Activated T-helper 1 cell treated with anti-CD3 and anti-CD28 coated beads, Interleukin-2, amount 50 U/mL, for 16 hours (primary cell): ENCODE measurements at places on chromosomes 2 and 18.

DNA sequence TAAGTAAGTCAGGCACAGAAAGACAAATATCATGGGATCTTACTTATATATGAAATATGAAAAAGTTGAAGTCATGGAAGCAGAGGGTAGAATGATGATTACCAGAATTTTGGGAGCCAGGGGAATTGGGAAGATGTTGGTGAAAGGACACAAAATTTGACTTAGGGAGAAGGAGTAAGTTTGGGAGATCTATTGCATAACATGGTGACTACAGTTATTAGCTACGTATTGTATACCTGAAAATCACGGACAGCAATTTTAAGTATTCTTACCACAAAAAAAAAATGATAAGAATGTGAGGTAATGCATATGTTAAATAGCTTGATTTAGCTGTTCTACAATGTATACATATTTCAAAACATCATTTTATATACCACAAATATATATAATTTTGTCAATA lies 94.2 kb upstream of the COL5A2 start:
- no peak for DNase-seq

GRCh38 chr18:39414009-39414700 lies 1848.6 kb upstream of the CELF4 start:
- DNase-seq: no peak

- DNase-seq: no peak
These were observed 94.1 kb upstream of the CD302 start for GRCh38 chr2:159891917-159892730.

- no peak for DNase-seq
These were observed 167.1 kb downstream of the RPRM start for GRCh38 chr2:153311432-153311831.

DNA sequence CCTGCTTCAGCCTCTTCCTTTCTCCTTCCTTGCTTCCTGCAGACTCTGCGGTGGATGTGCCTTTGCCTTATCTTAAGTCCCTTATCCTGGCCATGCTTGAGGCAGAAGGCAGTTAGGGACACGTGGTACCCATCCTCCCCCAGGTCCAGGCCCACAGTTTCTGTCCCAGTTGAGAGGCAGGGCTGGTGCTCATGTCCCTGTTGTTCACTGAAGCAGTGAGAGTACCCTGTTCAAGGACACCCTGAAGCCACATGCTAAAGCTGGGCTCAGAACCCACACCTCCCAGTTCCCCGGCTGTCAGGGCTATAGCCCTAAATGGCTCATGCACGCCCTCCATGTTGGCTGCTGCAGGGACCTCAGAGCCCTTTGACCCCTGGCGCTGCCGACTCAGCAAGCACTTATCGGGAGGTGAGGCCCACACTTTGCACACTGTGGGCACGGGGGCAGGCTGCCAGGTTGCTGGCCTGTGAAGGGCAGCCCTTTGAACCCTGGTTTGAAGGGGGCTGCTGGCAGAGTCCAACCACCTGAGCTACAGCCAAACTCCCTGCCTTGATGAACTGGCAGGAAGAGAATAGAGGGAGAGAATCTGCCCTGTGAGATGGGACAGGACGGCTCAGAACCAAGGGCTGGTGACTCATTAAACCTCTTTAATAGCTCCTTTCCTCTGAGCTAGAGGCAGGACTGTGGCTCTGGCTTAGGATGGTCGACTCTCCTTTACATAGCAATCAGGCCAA lies 6.3 kb downstream of the KHK start:
- DNase-seq: no peak

- no peak for DNase-seq
These were observed 17.1 kb upstream of the CNNM3 start for GRCh38 chr2:96798733-96799622.

- DNase-seq: no peak
These were observed 266.9 kb upstream of the DSEL start for GRCh38 chr18:67783196-67783946.

DNA sequence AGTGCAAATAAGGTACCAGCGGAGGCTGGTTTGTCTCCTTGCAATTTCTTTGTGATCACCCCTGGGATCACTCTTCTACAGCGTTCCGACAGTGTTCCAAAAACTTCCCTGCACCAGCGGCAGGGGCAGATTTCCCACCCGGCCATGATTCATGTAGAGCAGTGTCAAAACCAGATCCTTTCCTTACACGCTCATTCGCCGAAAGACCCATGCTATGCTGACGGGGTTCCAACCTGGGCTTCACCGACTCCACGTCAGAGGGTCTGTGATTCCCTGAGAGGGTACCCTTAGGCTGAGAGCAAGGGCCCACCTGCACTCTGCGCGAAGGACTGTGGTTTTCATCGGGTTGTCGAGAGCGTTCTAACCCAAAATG lies 423 bp upstream of the TTC27 start:
- no peak for DNase-seq

DNA sequence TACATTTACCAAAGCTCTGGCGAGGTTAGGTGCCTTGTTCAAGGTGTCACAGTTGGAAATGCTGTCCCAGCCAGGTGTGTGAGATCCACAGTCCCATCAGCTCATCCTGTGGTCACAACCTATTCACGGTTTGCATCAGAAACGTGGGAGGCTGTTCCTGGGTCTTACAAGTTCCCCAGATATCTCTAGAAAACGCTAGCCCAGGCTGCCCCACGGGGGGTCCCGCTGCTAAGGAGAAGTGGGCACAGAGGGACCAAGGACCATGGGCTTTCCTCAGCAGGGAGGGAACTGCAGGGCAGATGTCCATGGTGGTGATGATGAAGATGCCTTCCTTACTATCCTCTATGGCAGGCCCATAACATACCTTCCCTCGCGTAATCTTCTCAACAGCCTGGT lies 649 bp downstream of the FECH start:
- no peak for DNase-seq

DNA sequence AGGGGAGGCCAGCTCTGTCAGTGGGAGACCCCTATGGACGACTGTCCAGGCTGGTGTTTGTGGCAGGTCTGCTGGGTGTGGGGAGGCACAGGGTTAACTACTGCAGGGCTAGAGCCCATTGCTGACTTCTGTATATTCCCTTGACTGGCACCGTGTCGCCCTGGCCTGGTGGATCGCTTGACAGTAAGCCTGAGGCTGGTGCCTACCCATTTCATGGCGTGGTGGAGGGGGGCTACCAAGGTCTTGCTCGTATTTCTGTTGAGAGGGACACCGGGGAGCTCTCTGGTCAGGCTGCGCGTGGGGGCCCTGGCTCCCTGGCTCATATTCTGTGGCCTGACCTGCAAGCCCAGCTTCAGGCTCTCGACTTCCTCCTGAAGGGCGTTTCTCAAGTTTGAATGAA lies 119.7 kb downstream of the ACOXL start:
- DNase-seq: no peak

DNA sequence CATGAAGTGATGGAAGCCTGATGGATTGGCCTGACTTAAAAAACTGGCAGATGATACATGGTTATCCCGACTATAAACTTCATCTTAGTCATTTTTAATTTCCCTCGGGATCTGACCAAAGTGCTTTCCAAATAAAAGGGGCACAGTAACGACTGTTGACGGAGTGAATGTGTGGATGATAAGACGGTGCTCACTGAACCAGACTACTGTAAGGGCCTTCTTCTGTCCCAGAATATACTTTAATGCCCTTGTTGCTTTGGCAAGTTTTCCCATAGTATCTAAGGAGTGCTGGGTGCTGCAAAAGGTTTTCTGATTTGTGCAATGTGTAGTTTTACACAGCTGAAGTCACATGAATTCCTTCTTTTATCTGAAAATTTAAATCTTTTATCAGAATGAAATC lies 373.5 kb downstream of the DSEL start:
- no peak for DNase-seq

DNA sequence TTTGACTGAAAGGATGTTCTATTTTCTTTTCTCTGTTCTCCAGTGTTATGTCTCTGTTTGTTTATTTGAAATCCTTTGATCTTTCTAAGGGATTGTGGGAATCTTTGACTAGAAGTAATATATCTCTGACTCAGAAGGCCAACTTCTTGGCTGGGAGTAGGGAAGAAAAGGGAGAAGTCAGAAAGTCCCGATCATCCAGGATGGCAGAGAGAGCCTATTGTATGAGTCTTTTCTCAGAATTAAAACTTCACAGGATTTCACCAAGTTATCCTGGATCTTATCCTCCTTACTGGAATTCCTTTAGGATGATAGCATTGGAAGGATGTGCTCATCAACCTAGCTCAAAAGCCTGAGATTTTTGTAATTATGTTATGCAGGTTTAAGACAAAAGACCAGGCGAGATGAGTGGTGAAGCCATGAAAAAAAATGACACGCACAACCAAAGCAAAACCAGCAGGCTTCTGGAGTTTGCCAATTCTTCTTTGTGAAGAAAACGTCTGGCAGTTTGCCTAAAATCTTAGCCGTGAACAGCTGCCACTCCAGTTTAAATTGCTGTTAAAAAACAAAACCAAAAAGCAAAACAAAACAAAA lies 383.6 kb upstream of the SMIM21 start:
- DNase-seq: no peak

DNA sequence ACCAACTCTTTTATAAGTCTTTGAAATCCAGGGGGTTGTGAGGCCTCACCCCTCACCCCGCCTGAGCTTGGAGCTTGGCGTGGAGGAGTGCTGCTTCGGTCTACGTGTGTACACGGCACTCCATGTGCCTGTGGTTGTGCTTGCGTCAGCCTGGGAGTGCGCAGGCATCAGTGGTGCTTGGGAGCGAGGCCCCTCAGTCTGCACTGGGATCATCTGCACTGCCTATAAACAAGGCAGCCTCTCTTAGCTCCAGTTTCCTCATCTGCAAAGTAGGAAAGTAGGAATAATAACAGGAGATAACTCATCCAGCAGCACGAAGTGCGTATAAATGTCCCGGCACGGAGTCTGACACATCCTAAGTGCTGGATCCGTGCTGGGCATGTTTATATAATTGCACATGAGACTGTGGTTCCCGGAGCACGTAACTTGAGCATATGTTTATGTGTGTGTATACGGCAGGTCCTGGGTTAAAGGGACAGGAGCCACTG lies 1.2 kb downstream of the GYPC start:
- no peak for DNase-seq

DNA sequence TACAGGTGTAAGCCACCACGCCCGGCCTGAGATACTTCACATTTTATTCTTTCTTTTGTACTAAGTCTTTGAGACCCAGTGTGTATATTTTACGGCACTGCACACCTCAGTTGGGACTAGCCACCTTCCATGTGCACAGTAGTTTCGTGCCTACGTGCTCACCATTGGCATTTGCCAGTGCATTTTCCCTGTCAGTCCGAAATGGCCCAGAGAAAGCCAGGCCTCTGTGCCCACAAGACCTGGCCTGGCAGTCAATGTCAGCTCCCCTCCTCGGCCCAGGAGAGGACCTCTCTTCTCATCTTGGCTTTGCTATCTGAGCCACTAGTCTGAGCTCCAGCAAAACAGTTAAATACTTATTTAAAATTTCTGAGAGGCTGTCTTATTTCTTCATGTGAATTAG lies 147.8 kb upstream of the KLHL29 start:
- DNase-seq: no peak

- DNase-seq: no peak
These were observed 23.8 kb downstream of the FAP start for GRCh38 chr2:162219426-162219825.

- DNase-seq: no peak
These were observed 7.5 kb downstream of the NEU2 start for GRCh38 chr2:233039846-233040530.

GRCh38 chr2:109171444-109172334 lies 42.7 kb downstream of the SH3RF3 start:
- no peak for DNase-seq

GRCh38 chr2:231393149-231394131 lies 2.1 kb upstream of the B3GNT7 start:
- DNase-seq: no peak

DNA sequence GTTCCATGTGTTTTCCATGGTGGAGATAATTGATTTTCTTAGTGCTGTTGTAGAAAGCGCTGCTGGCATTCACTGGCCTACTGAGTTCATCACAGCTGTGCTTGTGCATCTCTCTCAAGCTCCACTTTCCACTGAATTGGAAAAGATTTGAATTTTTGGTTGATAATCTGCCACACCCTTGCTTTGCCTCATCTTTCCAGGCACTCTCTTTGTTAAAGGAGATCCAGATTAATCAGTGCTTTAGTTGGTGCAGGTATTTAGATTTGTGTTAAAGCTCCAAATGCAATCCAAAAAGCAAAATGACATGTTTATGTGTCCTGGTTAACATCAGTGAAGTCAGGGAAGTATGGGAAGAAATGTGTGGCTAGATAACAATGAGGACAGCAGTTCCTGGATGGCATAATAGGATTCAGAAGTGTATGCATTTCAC lies 2.7 kb upstream of the COL3A1 start:
- no peak for DNase-seq

DNA sequence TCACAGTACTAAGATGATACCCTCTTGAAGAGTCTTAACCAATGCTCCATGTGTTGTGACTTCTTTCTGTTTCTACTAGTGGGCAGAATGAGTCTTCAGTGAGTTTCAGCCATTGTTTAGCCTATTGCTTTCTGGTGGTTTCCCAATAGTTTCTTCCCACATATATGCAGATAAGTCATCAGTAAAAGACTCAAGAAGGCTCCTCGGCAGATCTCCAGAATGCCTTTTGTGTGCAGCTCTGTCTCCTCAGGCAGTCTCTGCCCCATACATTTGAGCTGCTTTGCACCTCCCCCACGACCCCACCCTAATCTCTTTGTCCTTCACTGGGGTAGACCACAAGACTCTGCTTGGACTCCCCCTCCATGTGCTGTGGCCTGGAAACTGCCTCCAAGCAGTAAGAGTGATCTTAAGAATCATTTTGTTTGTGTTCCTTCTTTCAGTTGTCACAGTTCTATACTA lies 71.6 kb upstream of the CHRNA1 start:
- DNase-seq: no peak

DNA sequence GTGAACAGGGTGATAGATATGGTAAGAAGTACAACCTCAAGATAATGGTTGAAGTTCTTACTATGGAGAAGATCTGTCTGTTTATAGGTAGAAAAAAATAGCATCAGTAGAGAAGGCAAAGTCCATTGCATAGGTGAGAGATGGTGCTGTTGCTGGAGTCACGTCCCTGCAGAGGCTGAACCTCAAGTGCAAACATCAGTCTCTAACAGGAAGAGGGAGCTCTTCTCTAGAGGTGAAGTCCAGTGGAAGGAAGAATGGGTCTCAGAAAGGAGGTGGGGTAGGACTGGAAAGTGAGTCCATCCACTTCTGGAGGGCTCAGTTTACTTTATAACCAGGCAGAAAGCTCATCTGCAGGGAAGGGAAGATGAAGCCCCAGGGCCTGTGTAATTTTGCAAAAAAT lies 337.7 kb downstream of the MEIS1 start:
- no peak for DNase-seq

DNA sequence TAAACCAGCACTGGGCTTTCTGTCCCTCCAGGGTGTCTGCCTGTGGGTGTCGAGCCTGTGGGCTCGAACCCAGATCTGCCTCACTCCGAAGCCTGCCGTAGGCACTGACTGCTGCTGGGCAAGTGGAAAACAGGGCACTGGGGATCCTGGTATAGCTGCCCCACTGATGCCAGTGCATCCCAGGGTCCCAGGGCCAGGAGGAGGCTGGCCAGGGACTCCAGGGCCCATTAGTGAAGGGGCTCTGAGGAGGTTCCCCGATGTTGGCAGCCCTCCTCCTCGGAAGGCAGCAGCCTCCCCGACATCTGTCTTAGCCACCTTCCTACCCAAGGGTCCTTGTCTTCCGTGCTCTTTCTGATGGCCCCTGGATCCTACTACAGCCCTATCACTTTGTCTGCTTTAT lies 96.1 kb downstream of the RTN4 start:
- no peak for DNase-seq

GRCh38 chr2:111049792-111050640 lies 70.7 kb upstream of the BCL2L11 start:
- DNase-seq: no peak
